ENCODE measurements at places on chromosomes 11 and 22.

DNA sequence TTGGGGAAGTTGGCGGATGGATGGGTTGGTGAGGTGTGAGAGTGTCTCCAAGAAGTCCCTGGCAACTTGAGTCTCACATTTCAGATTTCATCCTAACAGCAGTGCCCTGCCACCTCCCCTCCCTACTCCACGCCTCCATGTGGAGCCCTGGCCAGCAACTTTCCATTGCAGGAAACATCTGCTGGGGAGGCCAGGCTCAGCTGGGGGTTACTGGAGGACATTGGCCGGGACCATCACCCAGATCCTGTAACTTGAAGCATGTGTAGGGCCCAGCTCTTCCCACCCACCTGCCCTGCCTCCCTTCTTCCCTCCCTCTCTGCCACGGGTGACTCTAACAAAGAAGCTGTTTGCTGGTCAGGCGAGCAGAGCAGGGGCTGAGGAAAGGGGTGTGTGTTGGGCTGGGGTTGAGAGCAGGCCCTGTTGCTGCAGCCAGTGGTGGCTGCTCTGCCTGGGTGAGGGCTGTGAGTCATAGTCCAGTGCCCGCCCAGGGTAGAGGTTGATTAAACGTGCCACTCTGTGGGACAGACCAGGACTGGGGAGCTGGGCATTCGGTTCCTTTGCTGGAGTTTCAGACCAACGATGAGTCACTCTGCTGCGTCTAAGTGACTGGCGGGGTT is 64.0 kb downstream of the SCN3B start:
- no peak for DNase-seq

GRCh38 chr22:44132724-44133123 is 48.0 kb upstream of the PARVG start:
- no peak for DNase-seq

- DNase-seq = no peak
These were observed 21.6 kb upstream of the LMO1 start for GRCh38 chr11:8285228-8285627.

- no peak for DNase-seq
These were observed at the start of gene LRRC55 for GRCh38 chr11:57181678-57182305. TSS of gene LRRC55 (plus strand) at chr11:57181953. CDS start at chr11:57182023, 70 bp downstream.

DNA sequence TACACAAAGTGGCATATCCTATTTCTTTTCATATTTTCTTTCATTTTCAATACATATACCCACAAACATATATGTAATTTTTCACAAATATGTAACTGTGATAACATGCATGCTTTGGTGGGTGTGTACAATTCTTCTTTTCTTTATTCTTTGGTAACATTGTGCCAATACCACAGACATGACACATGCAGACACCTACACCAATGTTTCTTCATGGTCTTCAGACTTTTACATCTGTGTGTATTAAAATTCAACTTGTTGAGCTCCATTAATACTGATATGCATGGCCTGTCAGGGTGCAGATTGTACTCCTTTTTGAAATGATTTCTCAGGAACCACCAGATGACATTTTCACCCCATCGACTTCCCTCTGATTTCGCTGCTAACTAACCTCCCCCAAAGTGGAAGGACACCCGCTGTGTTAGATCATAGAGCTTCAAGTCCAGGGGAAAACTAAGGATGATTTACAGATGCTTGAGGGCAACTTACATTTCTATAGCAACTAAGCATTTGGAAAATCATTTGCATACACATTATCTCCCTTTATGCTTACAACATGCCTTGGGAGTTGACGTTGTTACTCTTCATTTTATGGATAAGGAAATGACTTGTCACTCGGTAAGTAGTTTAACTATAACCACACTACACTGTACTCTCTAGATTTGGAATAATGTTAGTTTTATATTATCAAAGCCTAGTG is 10.5 kb upstream of the PANX3 start:
- DNase-seq = no peak

GRCh38 chr11:40642284-40642683 is 817.2 kb downstream of the LRRC4C start:
- DNase-seq = no peak

DNA sequence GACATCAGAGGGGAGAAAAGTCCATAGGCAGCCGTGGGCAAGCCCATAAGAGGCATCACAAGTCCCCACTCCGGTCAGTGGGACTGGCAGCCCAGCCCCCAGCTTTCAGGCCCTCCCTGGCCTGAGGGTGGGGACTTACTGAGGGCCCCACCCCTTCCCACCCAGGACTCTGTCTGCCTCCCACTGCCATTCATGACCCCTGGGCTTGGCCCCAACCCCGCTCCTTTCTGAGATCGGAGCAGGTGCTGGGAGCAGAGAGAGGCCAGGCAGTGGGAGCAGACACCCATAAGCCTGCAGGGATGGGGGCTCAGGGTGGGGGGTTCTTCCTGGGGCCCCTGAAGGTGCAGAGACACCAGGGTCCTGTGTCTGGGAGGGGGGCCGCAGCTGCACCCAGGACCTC is 5.1 kb downstream of the UPK2 start:
- DNase-seq = no peak

GRCh38 chr11:62930157-62930556 is 9.0 kb upstream of the CHRM1 start:
- no peak for DNase-seq

DNA sequence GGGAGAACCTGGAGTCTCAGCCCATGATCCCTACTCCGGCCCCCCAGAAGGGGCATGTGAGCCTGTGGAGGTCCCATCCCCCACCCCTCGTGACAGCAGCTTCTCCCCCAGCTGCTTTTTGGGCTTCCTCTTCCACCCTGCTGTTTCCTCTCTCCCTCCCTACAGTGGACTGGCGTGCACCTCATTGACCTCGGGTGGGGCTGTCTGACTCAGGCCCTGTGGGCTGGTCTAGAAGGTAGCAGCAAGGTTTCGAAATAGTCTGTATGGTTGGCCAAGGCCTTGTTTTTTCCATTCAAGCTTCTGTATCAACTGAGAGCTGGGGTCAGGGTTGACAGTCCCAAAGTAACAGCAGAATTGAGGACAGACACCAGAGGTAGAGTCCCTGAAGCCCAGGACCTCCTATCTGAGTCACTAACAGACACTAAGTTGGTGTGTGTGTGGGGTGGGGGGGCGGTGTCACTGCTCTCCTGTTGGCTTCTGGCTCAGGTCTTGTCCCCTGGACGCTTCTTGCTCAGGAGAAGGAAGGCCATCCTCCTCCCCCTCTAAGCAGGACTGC is 7.7 kb downstream of the SLC37A2 start:
- no peak for DNase-seq
